ENCODE measurements at places on chromosomes 7 and 10.

DNA sequence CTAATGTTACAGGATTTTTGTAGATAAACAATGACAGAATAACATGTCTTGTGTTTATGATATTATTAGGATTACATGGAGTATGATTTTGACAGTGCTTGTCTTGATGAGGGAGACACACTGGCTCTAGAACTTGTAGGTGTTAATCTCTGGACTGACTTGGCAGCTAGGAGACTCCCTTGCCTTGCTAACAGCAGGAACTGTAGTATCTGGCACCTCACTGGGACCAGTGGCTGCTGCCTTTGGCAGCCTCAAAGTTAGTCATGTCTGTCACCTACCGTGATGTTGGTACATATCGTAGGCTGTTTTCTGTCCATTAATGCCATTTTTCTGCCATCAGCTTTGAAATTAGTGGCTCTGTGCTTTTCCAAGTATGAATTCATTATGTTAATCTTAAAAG, 261.5 kb downstream of the CDK14 start:
- DNase-seq = no peak

- no peak for DNase-seq
These were observed 47.1 kb upstream of the TMEM72 start for GRCh38 chr10:44864051-44864450.

DNA sequence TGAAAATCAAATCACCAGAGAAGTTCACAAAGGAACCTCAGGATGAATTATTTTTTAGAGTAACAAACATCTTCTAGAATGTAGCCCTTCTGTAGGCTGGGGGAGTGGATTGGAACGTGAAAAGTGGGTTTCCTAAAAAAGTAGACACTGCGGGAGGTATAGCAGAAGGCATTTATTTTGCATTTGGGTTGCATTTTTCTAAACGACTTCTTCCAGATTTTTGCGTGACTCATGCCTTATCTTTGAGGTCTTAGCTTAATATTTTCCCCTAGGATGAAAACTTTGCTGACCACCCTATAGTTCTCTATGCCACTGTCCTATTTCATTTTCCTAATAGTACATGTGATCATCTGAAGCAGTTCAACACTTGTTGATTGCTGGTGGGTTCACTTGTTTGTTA, 112.7 kb upstream of the JCAD start:
- no peak for DNase-seq

DNA sequence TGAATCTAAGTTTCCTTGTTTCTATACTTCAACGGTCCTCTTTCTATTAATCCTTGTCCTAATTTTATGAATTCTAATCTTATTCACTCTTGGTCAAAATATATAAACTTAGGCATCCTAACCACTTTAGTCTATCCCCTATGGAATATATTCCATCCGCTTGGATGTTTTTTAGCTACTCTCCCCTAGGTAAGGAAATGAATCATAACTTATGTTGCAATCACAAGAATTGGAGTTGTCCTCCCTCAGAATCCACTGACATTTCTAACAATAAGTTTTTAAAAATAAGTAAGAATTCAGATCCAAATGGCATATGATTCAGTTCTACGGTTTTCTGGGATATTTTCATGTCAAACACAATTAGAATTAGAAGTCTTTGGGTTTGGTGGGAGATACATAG, 1081.6 kb downstream of the SORCS1 start:
- no peak for DNase-seq

GRCh38 chr7:10121631-10122030, 852.0 kb upstream of the PHF14 start:
- DNase-seq = no peak

GRCh38 chr10:7255517-7255916, 155.3 kb downstream of the SFMBT2 start:
- DNase-seq = no peak

Data from CD4-positive, alpha-beta T cell treated with Interleukin-17A for 1 hour (primary cell).